Hematopoietic multipotent progenitor cell treated with erythropoietin and hydrocortisone succinate and interleukin-3 and kit ligand, for 8 days (in vitro differentiated cells): ENCODE measurements at places on chromosomes 4 and X.

- DNase-seq, result no peak
Observed at GRCh38 chrX:135327299-135327698, 18.0 kb downstream of the ETDC start.

GRCh38 chr4:125849869-125850268, 535.1 kb downstream of the FAT4 start:
- DNase-seq, result peak; percentile 41

DNA sequence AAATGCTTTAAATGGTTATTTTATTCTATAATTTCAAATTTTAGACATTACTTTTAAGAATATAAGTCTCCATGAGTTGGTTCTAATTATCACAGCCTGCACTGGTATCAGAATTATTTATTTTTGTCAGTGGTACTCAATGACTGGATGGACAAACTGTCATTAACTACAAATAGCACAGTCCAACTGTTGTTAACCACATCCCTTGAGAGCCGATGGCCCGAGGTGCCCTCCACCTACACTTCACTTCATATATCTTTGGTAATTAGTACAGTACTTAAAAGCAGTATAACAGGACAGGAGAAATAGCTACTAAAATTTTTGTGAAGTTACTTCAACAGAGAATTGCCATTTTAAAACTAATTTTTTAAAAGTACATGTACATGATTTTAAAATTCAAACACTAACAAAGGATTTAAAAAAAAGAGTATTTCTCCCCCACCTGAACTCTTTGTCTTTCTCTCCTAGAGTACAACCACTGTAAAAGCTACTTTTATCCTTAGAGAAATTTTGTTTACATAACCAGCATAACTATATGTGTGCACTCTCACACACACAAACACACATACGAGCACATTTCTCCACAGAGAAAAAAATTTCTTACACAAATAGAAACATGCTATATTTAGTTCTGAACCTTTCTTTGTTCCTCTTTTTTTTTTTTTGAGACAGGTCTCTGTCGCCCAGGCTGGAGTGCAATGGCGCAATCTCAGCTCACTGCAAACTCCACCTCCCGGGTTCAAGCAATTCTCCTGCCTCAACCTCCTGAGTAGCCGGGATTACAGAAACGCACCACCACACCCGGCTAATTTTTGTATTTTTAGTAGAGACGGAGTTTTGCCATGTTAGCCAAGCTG, 6.5 kb downstream of the TIFA start:
- DNase-seq, result no peak

GRCh38 chr4:144658903-144659302, 12.9 kb downstream of the HHIP start:
- DNase-seq, result peak; percentile 49

DNA sequence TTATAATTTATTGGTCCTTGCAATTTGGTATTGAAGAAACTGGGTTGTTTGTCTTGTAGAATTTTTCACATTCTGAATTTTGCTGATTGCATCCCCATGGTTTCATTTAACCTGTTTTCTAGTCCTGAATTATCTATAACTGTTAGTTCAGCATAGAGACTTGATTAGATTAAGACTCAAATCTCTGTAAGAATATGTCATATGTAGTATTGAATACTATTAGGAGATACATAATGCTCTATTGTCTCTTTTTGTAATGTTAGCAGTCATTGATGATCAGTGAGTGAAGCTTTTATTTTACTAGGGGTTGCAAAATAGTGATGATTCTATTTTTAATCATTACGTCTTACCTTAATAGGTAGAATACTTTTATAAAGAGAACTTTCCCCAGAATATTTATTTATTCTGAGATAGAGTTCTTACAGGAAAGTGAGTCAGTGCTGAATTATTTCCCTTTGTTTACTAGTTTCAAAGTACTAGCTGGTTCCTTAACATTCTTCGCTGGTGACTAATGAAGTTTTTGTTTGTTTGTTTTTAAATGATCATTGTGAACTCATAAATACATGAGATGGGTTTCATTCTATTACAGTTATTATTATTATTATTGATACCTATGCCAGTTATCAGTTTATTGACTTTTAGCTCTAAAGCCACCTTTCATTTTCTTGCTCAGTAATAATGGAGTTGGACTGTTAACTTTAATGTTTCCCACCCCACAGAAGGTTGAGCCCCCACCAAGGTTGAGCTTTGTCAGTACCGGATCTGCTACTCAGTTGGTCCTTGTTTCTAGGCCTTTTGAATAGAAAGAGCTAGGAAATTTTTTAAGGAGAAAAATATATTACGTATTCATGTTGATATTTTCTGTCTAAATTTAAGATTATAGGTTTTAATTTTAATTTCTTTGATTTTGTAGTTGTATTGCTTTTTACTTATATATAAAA, 102.3 kb downstream of the LARP1B start:
- no peak for DNase-seq

DNA sequence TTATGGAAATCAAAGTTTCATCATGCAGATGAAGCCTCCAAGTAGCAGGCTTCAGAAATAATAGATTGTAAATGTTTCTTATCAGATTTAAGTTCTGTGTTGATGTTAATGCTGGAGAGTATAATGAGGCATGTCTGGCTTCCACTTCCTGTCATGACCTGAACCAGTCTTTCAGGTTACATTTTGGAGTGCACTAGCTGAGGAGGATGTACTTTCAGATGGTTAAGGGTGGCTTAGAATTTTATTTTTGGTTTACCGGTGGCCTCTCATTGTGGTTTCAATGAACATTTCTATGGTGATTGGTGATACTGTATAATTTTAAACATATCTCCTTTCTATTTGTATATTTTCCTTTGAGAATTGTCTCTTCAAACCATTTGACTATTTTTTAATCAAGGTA, 890.4 kb downstream of the SH3BGRL start:
- DNase-seq, result no peak

DNA sequence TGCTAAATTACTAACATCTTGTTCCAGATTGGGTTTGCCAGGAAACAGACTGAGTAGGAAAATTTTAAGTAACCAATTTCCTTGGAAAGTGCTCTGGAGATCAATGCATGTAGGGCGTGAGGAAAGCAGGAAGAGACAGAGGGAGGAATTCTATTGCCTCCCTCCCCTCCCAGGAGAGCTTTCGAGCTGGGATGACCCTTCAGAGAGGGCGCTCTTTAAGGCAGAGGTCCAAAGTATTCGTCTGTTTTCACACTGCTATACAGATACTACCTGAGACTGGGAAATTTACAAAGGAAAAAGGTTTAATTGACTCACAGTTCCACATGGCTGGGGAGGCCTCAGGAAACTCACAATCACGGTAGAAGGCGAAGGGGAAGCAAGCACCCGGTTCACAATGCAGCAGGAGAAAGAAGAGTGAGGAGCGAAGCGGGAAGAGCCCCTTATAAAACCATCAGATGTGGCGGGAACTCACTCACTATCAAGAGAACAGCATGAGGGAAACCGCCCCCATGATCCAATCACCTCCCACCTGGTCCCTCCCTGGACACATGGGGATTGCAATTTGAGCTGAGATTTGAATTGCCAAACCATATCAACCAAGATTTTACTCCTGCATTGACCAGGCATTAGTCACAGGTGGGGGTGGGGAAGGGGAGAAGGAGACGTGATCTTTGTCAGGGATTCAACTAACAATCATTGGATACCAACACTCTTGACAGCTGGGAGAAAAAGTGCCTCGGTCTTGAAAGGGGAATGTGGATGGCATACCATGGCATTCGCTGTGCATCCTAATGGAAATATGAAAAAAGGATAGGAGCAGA, 63.8 kb downstream of the SLITRK2 start:
- DNase-seq, result no peak

DNA sequence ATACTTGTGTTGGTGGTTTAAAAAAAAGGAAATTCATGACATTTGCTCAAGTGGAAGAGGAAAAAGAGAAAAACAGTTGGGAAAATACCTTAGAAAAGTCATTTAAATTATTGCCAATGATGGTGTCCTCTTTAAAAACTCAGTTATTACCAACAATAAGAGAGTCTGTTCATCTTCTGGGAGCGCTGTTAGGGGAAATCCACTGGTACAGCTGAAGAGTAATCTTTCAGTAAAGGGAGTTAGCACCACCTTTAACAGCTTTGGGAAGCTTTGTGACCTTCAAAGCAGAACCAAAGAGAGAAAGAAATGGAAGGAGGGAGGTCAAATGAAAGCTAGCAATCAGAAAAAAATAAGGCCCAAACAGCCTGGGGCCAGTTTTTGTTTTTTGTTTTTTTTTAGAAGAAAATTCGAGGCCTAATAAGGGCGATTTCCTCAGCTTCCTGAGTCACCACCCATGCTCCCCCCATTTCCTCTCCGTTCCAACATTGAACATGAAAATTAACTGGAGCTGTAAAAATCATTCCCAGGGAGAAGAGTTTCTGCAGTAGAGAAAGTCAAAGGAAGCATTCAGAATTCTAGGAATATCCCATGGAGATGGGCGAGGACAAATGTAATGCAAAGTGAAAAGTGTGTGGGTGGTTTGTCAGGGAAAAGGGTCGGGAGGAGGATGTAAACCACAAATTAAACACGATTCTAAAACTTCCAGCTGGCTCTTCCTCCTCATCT, 115.1 kb downstream of the SH3KBP1 start:
- no peak for DNase-seq

- no peak for DNase-seq
Observed at GRCh38 chr4:40405193-40405592, 70.1 kb downstream of the CHRNA9 start.

DNA sequence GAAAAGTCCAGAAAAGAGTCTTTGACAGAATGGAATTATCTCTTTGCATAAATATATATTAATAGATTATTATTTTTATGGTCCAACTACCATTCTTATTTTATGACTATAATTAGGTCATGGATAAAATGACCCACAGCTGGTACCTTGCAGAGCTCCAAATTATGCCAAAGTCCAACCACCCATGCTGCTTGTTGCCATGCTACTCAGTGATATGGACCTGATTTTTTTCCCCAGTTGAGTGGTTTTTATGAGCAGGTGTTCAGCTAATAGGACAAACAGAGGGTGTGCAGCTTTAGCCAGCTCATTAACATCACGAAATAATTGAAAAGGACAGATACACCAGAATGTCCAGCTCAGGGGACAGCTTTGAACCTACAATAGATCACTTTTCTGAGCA, 9.7 kb downstream of the HOPX start:
- DNase-seq, result no peak

GRCh38 chr4:27062256-27062655, 201.6 kb downstream of the STIM2 start:
- no peak for DNase-seq

DNA sequence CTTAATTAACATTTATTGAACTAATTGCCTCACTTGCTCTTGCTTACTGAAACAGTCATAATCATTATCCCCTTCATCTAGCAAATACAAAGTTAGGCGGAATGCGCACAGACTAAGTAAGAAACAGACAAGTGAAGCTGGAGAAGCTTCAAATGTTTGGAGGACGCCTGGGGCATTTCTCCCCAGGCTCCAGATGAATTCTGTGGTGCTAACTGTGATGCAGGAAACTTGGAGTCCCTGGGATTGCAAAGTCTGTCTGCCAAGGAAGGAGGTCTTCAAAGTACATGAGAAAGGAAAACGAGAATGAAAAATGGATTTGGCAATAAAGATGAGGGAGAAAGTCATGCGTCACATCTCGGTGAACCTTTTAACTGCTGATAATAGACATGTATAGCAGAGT, 23.6 kb upstream of the MFAP3L start:
- DNase-seq, result no peak

DNA sequence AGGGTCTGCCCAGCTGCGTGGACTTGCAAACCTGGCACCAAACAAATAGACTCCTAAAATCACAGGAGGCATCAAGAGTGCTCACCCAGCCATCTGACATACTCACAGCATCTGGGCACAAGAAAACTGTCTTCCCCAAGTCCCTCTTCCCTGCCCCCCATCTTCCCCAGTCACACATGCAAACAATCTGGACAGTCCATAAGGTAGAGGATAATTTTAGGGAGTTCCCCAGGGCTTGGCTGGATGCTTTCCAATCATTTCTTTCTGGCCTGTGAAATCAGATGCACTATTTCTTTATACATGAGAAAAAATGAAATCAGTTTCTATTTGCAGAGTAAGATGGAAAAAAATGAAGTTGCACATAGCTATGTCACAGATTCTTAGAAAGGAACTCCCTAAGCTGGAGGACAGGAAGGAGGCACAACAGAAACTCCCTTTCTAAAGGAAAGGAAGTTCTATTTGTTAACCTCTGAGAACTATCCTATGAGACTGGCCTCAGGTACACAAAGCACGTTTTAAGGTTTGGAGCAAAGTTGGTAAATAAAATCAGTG, 342.3 kb downstream of the HNRNPD start:
- no peak for DNase-seq

GRCh38 chr4:47442980-47443379, 20.5 kb downstream of the COMMD8 start:
- DNase-seq, result no peak

- DNase-seq, result no peak
Observed at GRCh38 chr4:81030981-81031791, 678 bp downstream of the BMP3 start.

DNA sequence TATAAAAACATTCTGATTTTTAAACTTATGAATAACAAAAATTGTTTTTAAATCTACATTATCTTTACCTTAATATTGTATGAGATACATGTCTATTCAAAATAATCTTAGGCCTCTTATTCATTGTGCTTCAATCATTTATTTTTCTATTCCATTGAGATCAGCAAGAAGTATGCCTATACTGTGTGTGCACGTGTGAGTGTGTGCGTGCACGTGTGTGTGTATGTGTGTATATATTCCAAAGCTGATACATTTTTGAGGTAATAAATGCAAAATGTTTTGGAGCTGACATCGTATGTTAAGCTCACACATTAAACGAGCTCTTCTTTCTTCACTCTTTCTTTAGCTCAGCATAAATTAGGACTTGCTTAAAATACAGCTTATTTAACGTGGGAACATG, 1701.2 kb upstream of the PCDH10 start:
- DNase-seq, result no peak

GRCh38 chrX:118577041-118577440, 81.4 kb downstream of the DOCK11 start:
- DNase-seq, result no peak

DNA sequence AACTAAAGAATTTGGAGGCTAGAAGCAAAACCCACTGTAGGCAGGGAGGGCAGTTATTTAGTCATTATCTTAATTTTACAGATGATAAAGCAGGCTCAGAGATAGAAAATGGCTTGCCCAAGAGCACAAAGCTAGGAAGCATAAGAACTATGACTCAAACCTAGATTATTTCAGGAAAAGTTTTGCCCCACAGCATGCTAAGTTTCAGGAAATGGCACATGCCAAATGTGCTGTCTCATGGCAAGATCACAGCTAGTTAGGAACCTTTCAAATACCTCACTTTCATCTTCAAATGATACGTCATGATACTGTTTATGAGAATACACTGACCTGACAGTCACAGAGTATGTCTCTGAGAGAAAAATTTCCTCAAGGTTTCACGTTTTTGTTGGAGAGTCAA, 78.5 kb upstream of the SPANXC start:
- DNase-seq, result no peak

GRCh38 chr4:113394108-113394729, 344.8 kb downstream of the ANK2 start:
- no peak for DNase-seq

- no peak for DNase-seq
Observed at GRCh38 chr4:75658876-75659275, 14.3 kb downstream of the G3BP2 start.

GRCh38 chr4:82216219-82216618, 157.6 kb downstream of the HNRNPD start:
- no peak for DNase-seq

- no peak for DNase-seq
Observed at GRCh38 chrX:136616987-136617685, 30.8 kb upstream of the CD40LG start.

- DNase-seq, result peak; percentile 54
Observed at GRCh38 chr4:163554870-163555465, 60.5 kb downstream of the TMA16 start.
